ENCODE measurements at places on chromosomes 3 and 15. TPM values are rescaled to one million over a fixed set of nuclear protein-coding genes. Genes with fewer than 3 reads are reported as not detected.

The MESP1 gene
- polyA plus RNA-seq = 5.7 TPM

The ACKR2 gene
- 1.2 TPM for polyA plus RNA-seq

The CHRNA7 gene
- polyA plus RNA-seq = 1.8 TPM

The GABRA5 gene
- polyA plus RNA-seq = 0.27 TPM

The GPR149 gene
- not detected for polyA plus RNA-seq

The ALDH1L1 gene
- polyA plus RNA-seq = 11.0 TPM

The RTP1 gene
- not detected for polyA plus RNA-seq

The ISLR gene
- polyA plus RNA-seq = 29.5 TPM

The GNAT1 gene
- not detected for polyA plus RNA-seq

Data from right cardiac atrium (tissue), 5 donors.